ENCODE measurements at places on chromosomes 3 and 15.

GRCh38 chr3:12265508-12265907 is 23.4 kb upstream of the PPARG start:
- no peak for DNase-seq

- DNase-seq: no peak
These were observed 174.0 kb upstream of the TP63 start for GRCh38 chr3:189457201-189457607.

GRCh38 chr3:190119461-190120268 is 1.0 kb downstream of the P3H2 start:
- no peak for DNase-seq

DNA sequence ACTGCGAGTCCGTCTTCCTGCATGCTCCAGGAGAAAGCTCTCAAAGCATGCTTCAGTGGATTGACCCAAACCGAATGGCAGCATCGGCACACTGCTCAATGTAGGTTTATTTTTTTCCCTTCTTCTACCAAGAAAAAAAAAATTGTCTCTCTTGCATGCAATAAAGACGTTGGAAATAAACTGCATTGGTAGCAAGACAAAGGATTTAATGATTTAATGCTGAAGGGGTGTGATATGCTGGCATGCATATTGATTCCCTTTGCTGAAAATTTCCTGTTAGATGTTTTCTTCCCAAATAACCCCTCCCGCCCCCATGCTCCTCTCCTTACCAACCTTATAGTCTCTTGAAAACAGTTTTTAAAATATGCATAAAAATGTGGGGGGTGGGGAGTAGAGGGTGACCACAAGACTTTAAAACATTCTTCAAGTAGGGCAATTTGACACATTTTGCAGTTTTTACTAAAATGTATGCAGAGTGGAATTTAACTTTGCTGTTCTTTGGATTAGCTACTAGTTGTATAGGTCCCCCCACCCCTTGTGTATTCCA is 799 bp downstream of the RARB start:
- DNase-seq: no peak

GRCh38 chr3:185659942-185660921 is 74.1 kb downstream of the SENP2 start:
- peak; percentile 83 for DNase-seq

DNA sequence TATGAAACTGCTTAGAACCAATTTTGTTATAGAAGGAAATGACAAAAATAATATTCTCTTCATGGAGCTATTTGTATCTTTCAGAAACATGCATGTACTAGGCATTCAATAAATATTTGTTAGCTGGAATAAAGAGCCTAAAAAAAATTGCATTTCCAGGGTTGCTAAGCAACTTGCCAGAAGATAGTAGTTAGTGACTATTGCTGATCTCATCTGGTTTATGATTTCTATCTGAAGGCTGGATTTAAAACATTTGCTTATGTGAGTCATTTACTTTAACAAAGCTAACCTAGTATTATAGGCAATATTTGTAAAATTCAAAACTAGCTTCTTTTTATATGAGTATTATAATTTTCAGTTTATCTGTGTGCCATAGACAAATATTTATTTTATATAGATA is 78.3 kb downstream of the NAALADL2 start:
- no peak for DNase-seq

DNA sequence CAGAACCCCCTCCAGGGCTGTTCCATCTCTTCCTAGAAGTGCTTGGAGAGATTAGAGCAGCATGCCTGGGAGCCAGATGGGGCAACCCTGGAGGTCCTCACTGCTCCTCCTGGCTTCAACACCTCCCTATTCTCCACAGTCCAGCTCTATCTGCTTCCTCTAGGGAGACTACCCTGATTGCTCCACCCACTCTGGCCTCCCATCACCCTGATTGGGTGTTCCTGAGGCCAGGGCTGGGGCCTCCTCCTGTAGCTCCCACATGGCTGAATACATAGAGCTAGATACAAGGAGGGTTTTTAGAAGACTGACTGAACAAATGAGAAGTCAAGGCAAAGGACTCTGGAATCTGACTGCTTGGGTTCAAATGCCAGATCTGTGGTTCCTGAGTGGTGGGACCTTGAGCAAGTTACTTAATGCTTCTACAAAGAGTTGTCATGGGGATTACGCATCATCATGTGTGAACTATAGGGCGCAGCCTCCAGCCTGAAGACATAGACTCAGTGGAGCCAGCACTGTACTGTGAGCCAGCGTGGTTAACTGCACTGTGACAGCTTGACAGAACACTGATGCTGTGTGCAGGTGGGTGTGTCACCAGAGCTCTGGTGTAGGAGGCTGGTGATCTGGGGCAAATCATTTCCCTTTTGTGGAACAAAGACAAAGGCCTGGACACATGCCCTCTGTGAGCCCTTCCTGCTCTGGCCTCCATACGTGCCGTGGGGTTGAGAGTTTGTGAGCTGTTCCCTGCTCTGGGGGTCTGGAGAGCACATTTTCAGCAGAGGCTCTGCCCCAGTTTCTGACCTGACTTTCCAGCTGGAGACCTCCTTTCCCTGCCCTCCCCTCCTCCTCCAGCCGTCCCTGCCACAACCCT is 74.8 kb downstream of the SCN5A start:
- no peak for DNase-seq

DNA sequence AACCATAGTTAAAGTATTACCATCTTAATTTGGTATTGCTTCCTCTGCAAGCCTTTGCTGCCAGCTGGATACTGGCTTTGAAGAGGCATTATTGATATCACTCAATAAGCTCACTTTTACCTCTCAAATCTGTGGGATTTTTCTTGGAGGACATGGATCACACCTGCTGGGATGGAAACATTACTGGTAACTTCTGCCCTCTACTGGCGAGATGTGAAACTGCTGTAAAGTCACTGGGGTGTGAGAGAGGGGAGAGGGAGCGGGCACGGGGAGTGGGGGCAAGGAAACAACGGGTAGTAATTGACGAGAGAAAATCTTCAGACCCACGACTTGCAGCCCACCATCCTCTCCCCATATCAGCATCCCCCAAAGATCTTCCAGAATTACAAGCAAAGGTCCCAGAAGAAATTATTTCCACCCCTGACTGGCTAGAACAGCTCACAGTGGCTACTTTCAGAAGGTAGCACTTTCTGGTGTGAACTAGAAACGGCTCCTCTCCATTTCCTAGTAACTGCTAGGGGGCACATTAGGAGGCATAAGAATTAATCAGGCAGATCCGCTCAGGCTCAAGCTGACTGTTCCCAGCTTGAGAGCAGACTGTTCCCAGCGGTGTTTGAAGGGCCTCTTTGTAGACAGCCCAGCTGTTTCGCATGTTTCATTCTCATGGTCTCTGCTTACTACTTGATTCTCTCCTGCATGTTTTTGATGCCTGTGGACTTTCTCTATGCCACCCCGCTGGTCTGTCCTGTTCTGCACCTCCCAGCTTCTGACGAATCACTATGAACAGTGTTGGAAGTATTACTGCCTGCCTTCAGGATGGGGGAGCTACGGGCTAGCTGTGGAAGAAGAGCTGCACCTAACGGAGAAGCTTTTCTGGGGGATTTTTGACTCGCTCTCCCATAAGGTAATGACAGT is 230.4 kb upstream of the CHRM5 start:
- DNase-seq: no peak

DNA sequence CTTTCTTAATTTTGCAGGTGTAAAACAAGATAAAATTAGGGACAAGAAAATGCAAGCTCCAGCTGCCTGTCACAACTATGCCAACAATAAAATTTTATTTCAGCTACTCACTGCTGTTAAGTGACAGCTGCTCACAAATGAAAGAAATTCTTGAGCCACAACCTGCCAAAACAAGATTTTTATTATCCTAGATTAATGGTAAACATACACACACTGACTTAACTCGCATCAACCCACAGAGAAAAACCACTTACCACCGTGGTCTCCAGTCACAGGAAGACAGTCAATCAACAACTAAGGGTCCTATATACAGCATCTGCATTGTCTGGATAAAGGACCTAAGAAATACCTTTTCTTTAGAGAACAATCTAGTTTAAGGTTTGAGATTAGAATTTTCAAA is 31.3 kb downstream of the EFL1 start:
- DNase-seq: no peak

DNA sequence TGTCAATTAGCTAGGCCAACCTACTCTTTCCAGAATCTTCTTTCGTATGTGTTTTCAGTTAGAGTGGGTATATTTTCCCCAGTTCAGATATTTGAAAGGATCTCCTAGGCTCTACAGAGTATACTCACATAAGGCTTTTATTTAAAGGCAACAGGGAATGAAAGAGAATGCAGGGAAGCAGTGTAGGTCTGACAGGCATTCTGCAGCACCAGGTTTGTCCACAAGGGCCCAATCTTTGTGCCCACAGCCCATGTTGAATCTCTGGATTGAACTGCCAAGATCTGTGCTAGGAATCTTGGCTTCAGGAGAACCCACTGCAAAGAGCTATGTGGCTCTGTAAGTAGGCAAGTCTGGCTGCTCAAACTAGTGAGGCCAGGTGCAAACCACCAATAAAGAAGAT is 24.2 kb upstream of the GALNT15 start:
- DNase-seq: no peak

DNA sequence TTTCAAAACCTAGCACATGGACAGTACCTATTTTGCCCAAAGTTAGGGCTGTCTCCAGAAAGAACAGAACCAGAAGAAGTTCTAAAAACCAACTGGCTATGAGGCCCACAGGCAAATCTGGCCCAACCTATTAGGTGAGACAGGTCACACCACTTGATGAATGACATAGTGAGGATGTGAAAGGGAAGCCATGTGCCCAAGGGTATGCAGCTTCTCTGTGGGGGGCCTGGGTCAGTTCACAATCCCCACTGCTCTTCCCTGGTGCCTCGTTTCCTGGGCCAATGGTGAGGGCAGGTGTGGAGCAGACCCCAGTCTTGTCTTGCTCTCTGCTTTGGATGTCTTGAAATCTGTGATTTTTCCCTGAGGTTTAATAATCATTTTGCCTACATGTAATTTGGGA is 8.9 kb downstream of the INSYN1 start:
- DNase-seq: no peak

GRCh38 chr3:126528800-126529541 is 5.0 kb downstream of the CHST13 start:
- no peak for DNase-seq

GRCh38 chr3:143151004-143151731 is 31.6 kb downstream of the CHST2 start:
- DNase-seq: no peak

DNA sequence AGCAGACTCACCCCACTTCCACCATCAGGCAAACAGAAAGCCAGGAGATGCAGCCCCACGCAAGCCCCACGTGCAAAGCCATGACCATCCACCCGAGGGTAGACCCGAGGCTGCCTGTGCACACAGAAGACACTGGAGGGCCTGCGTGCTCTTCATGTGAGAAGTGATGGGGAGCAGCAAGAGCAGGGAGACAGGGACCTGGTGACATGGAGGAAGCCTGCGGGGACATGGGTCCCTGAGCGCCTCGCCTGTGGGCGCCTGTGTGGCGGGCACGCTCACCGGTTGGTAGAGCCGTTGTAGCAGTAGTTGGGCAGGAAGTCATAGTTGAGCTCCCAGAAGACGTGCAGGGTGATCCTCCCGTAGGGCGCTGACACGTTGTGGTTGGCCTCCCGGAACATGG is 65.0 kb downstream of the NIPA2 start:
- no peak for DNase-seq

GRCh38 chr3:156820692-156821080 is 5.5 kb upstream of the LEKR1 start:
- no peak for DNase-seq

GRCh38 chr3:12139111-12139511 is 19.6 kb downstream of the TIMP4 start:
- DNase-seq: no peak

GRCh38 chr3:126316031-126316461 is 41.2 kb downstream of the KLF15 start:
- no peak for DNase-seq

GRCh38 chr3:176839466-176839865 is 357.8 kb downstream of the TBL1XR1 start:
- no peak for DNase-seq

GRCh38 chr3:184177331-184177731 is 2.7 kb downstream of the AP2M1 start:
- DNase-seq: no peak

DNA sequence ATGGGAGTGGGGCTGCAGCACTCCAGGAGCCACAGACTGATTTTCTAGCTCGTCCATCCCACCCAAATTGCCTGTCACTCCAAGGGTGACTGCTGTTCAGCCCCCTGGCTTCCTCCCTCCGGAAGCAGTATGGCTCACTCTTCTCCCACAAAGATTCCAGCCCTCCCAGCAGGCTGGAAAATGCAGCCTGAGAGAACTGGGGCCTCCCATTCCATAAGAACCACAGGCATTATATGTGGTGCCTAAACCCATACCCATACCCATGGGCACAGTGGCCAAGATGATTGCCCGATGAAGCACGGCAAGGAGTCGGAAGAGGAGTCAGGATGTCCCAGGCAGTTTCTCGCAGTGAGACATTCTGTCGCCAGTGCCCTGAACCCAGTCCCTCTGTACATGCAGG is 6.0 kb upstream of the VILL start:
- no peak for DNase-seq

Measured in NCI-H1436 (cell line).